Skin of body (tissue), 3 donors: ENCODE measurements at places on chromosomes 5 and 9. TPM values are rescaled to one million over a fixed set of nuclear protein-coding genes. Genes with fewer than 3 reads are reported as not detected.
A peak's percentile ranks its signal among the peaks of the same experiment; 100 is the strongest.

GRCh38 chr5:180353980-180354452, 880 bp upstream of the GFPT2 start:
- DNase-seq, result no peak

- no peak for DNase-seq
These were observed 256.5 kb downstream of the CETN3 start for GRCh38 chr5:90153031-90153430.

- DNase-seq, result no peak
These were observed 227.2 kb downstream of the RAB3C start for GRCh38 chr5:58810086-58810485.

GRCh38 chr5:117892360-117892759, 1096.0 kb downstream of the DTWD2 start:
- no peak for DNase-seq

DNA sequence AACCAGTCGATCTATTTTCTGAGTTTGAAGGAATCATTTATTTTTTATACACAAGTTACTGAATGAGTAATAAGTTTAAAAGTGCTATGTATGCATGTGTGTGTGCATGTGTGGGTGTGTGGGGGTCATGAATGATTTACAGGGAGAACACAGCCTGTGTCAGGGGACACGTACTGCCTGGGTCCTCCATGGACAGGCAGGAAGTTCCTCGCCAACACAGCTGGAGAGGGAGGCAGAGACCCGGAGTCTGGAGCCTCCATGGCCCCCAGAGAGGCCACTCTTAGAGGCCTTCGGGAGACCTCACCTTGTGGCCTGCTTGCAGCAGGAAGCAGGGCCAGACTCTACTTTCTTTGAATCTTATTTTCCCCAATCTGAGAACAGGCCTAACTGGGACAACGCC, 144.7 kb downstream of the GABBR2 start:
- no peak for DNase-seq

DNA sequence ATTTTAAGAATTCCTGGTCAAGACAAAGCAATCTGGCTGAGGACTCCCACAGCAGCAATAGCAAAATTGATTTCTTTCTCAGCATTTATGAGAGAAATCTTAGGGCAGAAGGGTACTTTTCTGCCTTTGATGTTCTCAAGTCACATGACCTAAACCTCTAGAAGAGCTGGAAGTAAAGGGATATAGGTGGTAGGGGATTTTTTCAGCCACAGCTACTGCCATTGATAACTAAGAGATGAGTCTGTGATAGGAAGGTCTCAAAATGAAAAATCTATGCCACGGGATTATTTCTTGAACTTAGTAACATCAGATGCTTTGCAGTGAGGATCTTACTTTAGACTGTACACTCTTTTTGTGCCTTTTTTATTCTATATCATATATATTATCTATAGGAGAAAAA, 35.6 kb downstream of the IL6ST start:
- no peak for DNase-seq

- DNase-seq, result no peak
These were observed 58.9 kb upstream of the ORM1 start for GRCh38 chr9:114263853-114264510.

DNA sequence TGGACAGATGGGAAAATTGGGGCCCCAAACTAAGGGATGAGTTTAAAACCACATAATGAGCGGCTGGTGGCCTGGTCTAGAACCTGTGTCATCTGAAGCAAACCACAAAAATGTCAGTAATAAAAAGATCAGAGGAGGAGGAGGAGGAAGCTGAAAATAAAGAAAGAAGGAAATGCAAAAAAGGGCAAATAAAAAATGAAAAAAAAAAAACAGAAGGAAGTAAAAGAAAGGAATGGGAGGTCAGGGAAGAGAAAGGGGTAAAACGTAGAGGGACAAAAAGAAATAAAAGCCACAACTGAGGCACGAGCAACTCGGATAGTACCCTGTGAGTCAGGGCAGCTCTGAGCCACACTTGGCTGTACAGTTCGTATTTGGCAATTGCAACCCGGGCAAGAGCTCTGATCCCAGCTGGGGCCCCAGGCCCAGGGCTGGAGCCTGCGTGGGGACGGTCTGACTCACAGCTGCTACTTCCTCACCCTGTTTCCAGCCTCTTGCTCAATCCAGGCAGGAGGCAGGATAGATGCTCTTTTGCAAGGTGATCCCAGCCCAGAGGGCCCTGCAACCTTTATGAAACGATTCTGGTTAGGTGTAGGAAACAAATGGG, 137.9 kb upstream of the TRIM32 start:
- no peak for DNase-seq

DNA sequence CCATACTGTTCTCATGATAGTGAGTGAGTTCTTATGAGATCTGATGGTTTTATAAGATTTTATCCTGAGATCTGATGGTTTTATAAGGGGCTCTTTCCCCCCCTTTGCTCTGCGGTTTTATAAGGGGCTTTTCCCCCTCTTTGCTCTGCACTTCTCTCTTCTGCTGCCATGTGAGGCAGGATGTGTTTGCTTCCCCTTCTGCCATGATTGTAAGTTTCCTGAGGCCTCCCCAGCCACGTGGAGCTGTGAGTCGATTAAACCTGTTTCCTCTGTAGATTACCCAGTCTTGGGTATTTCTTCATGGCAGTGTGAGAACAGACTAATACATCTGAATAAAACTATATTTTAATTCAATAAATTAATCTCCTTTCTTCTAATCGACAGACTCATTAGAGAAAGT, 64.9 kb upstream of the ZSWIM6 start:
- no peak for DNase-seq

DNA sequence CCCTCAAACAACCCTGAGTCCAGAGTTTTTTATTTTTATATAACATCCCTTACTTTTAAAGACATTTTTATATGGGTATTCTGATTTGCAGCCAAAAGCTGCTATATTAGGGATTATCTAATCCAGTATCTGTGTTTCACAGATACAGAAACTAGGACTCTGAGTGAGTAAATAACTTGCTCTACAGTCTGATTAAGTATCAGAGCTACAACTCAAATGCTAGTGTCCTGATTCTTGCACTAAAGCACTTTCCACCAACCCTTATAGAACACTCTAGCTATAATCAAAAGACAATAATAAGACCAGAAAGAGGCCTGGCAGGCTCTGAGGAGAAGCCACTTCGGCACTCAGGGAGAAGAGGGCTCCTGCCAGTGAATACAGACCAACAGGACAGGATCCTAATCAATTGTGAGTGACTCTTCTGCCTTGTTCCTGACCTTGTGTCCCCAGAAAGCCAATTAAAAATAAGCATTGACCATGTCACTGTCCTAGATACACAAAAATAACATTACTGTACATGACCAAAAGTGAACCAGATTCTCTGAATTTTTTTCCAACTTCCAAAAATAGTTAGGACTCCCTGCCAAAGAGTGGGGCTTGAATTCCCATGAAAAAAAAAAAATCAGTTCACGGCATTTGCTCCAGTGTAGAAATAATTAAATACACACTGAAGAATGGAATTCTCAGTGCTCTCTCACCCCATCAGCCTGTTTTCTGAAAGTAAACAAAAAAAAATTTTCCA, 63.6 kb upstream of the MAP3K1 start:
- DNase-seq, result peak; percentile 35

- DNase-seq, result no peak
These were observed 660 bp downstream of the SPAAR start for GRCh38 chr9:35909687-35910612.

DNA sequence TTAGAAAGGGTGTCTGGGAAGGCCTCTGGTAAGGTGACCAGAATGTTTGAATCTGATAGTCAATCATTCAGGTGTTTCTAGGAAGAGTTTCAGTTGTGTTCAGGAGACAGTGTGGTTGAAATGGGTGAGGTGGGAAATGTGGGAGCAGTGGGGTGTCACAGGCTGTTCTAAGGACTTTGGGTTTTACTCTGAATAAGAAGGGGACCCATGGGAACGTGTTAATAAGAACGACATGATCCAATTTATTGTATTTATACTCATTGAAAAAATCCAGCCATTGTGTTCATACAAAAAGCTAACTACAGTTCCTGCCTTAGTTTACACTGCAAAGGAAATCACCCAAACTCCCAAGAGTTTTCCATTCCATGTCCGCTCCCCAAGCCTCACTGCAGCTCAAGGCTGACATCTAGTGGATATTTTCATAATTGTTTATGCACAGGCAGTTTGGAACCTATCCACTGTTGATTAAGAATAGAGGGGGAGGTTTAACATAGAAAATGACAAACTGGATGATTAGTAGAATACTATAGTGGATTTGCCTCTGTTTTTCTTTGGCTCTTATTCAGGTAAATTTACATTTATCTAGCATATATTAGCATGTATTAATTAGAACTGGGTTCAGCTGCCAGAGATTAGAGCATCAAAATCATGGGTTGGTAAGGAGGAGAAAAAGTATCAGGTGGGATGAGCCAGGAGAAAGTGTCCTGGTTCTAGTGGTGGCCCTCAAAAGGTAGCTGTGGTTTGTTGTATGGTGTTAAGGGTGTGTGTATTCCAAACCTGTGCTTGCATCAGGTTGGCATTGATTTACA, 17.7 kb downstream of the CAVIN4 start:
- peak; percentile 72 for DNase-seq

DNA sequence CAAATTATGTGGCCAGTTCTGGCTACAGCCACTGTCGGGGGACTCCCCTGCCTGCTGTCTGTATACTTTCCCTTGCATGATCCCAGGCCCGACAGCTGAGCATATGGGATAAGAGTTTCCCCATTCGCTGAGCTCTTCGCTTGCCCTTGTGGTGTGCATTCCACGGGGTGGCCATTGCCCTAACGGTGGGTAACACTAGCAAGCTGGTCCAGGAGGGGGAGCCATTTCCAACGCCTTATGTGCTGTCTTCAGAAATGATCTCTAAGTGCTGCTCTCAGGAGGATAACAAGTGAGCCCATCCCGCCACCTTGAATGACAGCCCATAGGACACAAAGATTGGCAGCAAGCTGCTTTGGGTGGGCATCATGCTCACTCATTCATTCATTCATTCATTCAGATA, 190.9 kb downstream of the FSTL4 start:
- DNase-seq, result no peak

DNA sequence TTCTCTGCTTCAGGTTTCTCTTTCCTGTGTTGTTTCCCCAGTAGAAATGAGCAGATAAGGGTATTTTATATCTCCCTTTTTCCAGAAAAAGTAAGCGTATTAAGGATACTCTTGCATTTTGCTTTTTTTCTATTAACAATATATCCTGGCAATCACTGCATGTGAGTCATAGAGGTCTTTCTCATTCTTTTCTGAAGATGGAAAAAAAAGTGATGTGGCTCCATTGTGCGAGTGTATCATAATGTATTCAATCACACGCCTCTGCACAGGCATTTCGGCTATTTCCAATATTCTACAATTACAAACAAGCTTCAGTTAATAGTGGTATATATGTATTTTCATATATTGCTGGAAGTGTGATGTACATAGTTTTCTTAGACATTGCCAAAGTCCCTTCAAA, 155.9 kb downstream of the MED27 start:
- DNase-seq, result no peak

- DNase-seq, result no peak
These were observed 1.3 kb upstream of the LPCAT1 start for GRCh38 chr5:1524799-1525623.

DNA sequence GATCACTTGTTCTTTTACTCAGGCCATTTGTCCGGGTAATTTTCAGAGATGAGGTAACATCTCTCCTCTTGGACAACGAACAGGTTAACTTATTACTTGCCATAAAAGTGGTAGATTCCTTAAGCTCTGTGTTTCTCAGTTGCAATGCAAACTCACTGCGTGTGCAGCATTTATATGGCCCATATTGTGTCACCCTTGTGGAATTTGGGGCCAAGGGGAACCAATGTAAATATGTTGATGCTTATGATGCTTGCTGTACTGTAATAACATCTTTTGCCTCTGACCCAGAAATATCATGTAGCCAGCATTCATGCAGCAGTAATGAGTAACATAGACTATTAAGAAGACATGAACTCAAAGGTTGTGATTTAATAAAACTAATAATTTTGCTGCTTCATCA, 175.8 kb downstream of the ADAMTS6 start:
- no peak for DNase-seq

DNA sequence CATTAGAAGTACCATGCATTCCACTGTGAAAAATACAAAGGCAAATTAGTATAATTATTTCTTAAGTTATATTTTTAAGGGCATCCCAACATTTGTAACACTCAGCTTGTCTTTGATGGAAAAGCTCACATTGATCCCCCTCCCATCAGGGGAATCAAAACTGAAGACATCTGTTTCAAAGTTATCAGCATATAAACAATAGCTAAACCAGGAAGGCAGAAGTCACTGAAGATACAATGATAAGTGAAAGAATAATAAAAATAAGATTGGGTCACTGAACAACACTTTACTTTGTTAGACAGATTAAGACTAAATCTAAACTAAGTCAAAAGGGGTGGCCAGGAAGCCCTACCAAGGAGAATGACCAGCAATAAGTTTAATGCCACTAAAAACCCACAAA, 801.9 kb upstream of the ACO1 start:
- DNase-seq, result no peak

GRCh38 chr9:35258660-35259474, 97.1 kb downstream of the UNC13B start:
- DNase-seq, result peak; percentile 52

DNA sequence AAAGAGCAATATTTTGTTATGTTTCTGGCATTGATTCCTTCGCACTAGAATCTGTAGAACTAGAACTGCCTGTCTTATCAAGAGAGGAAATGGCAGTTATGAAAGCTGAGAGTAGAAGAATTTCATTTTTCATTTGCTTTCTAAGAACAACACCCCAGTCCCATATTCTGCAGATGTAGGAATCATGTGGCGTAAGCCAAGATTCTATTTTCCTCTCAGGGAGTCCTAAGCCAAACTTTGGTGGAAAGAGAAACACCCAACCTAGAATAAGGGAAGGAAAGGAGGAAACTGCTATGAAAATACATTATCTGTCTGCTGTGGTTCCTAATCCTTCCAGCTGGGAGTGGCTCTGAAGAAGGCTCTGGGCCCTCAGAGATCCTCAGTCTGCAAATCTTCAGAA, 1176.9 kb upstream of the C9orf72 start:
- no peak for DNase-seq

- DNase-seq, result peak; percentile 32
These were observed at the start of gene ARAP3 for GRCh38 chr5:141681695-141682641. Gene ARAP3, minus strand, starts transcription at chr5:141682230. Its CDS starts 1,744 bp downstream, at chr5:141680486.

GRCh38 chr9:127123064-127123890, 842 bp upstream of the ANGPTL2 start:
- DNase-seq, result peak; percentile 71

DNA sequence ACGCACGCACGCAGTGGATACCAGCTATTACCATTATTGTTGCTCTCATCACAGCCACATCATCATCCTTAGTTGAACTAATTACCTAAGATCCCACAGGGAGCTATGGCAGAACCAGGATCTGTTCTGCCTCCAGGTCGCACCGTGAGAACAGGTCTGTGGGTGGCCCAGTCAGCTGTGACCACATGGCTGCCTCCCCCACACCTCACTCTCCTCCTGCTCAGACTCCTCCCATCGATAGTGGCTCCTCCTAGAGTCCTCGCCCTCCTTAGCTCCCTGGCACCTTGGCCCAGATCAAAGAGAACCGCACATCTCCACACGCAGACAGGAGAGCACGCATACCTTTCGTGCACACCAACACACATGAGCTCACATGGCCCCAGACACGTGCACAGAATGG, 32.4 kb upstream of the RPL26L1 start:
- DNase-seq, result no peak

- no peak for DNase-seq
These were observed at the start of gene ADGRV1 for GRCh38 chr5:90558344-90559192. Gene ADGRV1, plus strand, starts transcription at chr5:90558797. Its CDS starts 99 bp downstream, at chr5:90558896.

Gene WNK2
- total RNA-seq, result 11.2 TPM

Gene LURAP1L
- total RNA-seq, result 21.3 TPM

Gene SLC34A1
- not detected for total RNA-seq

Gene BNC2
- 30.8 TPM for total RNA-seq

Gene C9orf50
- total RNA-seq, result not detected

Gene ARL14EPL
- total RNA-seq, result not detected

Gene SPOCK1
- total RNA-seq, result 7.0 TPM

Gene ANKRD34B
- 0.10 TPM for total RNA-seq

Gene ARHGEF39
- total RNA-seq, result 2.4 TPM
